ENCODE measurements at places on chromosomes 16 and 17.
A peak's percentile ranks its signal among the peaks of the same experiment; 100 is the strongest.

GRCh38 chr16:67893743-67894399, 817 bp downstream of the PSKH1 start:
- no peak for DNase-seq

- DNase-seq = no peak
Measured at GRCh38 chr16:59905131-59905530, 1171.0 kb upstream of the GOT2 start.

DNA sequence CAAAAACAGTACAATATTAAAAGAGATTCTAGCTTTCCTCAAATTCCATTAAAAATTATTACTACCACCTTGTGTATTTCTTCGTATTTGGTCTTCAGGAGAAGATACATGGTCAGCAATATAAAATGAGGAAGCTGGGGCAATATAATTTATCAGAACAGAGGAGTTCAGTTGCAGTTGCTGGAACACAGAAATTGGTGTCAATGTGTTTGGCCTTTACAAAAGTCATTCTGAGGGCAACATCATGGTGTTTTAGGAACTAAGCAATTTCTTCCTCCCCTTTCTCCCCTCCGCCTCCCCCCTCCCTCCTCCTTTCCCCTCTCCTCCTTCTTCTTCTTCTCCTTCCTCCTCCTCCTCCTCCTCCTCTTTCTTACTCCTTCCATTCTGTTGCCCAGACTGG, 102.1 kb downstream of the YPEL2 start:
- no peak for DNase-seq

- DNase-seq = no peak
Measured at GRCh38 chr16:521381-522210, 5.9 kb upstream of the CAPN15 start.

GRCh38 chr16:4972938-4973587, 14.9 kb downstream of the SEC14L5 start:
- no peak for DNase-seq

DNA sequence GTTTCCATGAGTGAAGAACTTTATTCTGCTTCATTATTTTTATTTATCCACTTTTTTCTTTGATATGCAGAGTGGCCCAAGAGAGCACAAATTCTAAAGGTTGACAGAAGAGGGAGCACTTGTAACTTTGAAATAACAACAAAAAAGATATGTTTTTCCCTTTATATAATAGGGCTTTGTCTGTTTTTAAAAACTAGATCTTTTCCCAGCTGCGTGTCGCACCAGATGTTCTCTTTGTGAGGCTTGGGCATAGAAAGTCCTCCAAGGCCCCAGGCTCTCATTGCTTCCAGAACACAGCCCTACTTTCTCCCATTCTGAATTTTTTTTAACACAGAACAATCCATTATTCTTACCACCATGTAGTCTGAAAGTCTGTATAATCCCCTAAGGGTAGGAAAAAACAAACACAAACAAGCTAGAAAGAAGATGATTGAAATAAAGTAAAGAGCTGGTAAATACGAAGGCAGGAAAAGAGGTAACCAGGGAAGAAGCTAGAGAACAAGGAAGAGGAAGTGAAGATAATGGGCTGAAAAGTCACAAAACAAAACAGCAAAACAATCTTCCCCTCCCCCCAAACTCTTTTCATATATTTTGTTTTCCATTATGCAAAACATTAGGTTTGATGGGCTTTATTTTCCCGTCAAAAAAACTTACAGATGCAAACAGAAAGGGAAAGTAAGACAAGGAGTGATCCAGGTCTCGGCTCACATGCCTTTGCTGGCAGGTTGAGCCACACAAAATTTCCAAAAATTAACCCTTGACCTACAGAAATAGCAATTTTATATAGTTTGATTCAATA, 160.4 kb downstream of the ABCA8 start:
- DNase-seq = no peak

- DNase-seq = no peak
Measured at GRCh38 chr17:1558401-1558800, 4.2 kb downstream of the PITPNA start.

GRCh38 chr16:86227801-86228200, 282.5 kb upstream of the FOXF1 start:
- DNase-seq = no peak

DNA sequence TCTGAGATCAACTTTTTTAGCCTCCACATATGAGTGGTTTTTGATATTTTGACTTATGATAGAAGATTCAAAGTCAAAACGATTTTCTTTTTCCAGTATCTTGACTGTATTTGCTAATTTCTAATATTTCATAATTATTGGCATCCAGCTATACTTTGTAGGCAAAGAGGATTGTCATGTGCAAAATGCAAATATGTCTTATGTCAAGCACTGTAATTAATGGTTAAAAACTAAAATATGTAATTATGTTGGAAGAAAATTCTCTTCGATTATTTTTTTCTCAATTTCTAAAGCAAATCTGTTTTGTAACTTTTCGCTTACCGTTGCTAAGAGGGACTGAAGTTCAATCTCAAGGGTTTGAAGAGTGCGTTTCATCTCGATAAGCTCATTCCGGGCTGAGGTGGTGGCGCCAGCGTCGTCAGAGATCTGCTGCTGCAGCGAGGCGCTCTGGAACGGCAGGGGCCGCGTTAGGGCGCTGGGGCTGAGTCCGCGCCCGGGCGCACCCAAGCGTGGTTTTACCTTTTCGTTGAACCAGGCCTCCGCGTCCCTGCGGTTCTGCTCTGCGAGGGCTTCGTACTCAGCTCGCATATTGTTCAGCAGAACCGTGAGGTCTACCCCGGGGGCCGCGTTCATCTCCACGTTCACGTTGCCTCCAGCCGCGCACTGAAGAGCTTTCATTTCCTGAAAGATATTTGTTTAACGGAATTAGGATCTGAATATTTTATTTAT, 3.0 kb downstream of the KRT27 start:
- no peak for DNase-seq

DNA sequence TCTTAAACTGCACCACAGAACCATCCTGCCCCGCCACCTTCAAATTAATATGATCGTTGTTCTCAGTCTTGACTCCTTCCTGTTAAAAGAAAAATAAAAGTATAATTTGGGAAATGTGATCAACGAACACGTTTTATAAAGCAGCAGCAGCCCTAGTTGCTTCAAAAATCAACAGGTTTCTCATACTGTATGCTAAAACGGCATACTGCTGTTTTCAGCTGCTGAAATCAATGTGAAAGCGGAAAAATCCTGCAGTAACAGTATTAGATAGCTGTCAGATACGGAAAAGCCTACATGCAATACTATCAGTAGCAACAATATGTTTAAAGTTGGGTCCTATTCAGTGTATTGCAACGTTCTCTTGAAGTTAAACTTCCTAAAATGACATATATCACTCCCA, 1.6 kb downstream of the SUMO2 start:
- DNase-seq = no peak

GRCh38 chr17:40191237-40192208, 14.3 kb downstream of the RAPGEFL1 start:
- peak; percentile 68 for DNase-seq

GRCh38 chr17:30187573-30187972, 47.9 kb downstream of the SLC6A4 start:
- DNase-seq = no peak

- no peak for DNase-seq
Measured at GRCh38 chr16:66442502-66443268, 15.6 kb downstream of the BEAN1 start.
